ENCODE measurements at places on chromosomes 16 and 17. TPM values are rescaled to one million over a fixed set of nuclear protein-coding genes. Genes with fewer than 3 reads are reported as not detected.
A peak's percentile ranks its signal among the peaks of the same experiment; 100 is the strongest.

GRCh38 chr17:59572301-59572924, 7.0 kb downstream of the DHX40 start:
- no peak for DNase-seq

DNA sequence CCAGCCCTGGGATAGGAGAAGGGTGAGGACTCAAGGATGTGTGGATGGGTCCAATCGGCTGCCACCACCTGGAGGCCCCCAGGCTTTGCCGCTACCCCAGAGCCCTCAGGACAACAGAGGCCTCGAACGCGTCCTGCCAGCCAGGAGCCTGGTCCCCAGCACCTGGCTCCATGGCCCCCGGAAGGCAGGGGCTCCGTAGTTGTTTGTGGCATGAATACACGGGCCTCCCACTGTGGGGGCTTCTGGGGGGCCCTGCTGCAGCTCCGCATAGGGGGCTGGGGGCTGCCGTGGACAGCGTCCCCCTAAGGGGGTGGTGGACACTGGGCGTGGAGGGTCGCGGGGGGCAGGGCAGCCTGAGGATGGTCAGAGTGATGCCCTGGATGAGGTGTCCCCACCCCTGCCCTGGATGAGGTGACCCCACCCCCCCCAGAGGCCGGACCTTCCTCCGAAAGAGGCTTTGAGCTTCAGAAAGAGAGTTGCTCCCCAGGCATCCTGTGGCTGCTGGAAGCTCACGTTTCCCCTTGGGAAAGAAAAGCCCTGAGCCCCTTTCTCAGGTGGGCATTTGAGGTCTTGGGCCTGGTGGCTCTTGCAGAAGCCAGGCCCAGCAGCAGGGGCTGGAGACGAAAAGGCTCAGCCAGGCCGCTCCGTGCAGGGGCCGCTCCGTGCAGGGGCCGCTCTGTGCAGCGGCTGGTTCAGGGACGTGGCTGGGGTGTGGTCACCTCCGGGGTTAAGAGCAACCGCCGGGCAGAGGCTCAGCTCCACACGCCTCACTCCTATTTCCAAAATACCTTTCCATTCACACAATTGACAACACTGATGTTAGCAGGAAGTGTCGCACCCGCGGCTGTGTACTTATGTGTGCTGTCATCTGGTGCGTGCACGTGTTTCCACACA, 40.3 kb upstream of the GNG13 start:
- no peak for DNase-seq

The SGCA gene
- total RNA-seq = 0.93 TPM

GRCh38 chr17:40935624-40936023, 1.8 kb downstream of the KRT23 start:
- no peak for DNase-seq

DNA sequence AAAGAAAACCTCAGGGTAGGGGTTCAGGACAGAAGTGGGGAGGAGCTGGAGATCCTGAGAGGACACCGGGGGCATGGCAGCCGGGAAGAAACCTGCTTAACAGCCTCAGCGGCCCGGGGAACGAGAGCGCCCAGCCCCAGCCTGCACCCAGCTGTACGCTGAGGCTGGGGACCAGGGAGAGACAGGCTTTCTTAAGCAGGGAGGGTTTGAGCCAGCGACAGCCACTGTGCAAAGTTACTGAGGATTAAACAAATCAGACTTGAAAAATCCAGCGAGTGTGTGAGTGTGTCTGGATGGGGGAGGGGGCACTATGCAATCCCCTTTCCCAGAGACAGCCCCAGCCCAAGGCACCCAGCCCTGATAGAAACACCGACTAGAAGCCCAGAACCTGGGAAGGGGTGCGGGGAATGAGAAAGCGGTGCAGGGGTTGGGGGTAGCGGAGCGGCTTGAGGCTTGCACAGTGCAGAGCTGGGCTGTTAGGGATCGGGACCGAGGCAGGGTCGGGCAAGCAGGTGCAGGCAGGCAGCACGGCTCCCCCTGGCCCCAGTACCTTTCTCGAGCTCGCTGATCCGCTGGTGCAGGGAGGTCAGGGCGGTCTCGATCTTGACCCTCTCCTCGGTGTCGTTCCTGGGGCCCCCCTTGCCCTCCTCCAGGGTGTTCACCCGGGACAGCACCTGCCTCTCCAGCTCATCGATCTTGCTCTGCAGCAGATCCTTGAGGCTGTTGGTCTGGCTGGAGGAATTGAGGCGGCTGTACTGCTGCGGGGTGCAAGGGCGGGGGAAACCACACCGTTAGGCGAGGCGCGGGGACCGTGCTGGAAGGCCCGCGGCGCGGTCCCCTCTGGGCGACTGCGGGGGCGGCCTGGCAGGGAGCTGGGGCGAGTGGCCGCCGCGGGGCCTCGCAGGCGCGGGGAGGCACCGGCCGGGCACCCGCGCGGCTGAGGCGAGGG, 1.2 kb downstream of the NPTX1 start:
- DNase-seq = no peak

DNA sequence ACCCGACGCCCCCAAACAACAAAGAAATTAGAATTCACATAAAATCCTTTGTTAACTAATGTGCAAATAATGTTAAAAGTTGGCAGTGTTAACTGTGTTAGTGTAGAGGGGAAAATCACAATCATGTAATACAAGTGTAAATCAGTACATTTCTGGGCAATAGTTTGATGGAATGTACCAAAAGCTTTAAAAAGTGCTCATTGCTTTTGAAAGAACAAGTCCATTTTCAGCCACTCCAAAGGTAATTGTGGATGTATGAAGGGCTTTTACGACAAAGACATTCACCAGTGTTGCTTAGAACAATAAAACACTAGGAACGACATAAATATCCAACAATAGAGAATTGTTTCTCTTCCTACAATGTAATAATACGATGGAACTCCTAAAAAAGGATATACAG, 9.1 kb downstream of the GLOD4 start:
- no peak for DNase-seq

The ABCA6 gene
- total RNA-seq = 45.8 TPM

The MKS1 gene
- 27.3 TPM for total RNA-seq

The EVI2A gene
- 26.1 TPM for total RNA-seq

- DNase-seq = no peak
These were observed 25.2 kb downstream of the TK2 start for GRCh38 chr16:66524601-66525164.

GRCh38 chr17:27461192-27461859, 5.1 kb downstream of the KSR1 start:
- DNase-seq = no peak

GRCh38 chr16:57409870-57410587, 5.5 kb downstream of the CCL17 start:
- DNase-seq = no peak

DNA sequence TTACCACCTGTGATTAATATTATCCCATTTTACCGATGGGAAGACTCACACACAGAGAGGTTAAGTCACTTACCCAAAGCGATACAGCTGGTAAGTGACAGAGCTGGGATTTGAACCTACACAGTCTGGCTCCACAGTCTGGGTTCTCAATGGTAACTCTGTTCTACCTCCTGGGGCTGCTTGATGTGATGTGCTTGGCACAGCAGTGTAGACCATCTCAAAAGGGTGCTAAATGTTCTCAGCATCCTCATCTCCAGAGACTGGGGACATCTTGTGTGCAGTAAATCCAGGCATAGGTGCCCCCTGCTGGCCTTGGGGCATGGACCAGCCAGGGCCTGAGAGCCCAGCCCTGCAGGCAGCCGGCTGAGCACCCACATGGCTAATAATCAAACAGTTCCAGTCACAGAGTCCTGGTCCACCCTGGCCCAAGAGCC, 15.4 kb upstream of the KATNB1 start:
- DNase-seq = peak; percentile 54

DNA sequence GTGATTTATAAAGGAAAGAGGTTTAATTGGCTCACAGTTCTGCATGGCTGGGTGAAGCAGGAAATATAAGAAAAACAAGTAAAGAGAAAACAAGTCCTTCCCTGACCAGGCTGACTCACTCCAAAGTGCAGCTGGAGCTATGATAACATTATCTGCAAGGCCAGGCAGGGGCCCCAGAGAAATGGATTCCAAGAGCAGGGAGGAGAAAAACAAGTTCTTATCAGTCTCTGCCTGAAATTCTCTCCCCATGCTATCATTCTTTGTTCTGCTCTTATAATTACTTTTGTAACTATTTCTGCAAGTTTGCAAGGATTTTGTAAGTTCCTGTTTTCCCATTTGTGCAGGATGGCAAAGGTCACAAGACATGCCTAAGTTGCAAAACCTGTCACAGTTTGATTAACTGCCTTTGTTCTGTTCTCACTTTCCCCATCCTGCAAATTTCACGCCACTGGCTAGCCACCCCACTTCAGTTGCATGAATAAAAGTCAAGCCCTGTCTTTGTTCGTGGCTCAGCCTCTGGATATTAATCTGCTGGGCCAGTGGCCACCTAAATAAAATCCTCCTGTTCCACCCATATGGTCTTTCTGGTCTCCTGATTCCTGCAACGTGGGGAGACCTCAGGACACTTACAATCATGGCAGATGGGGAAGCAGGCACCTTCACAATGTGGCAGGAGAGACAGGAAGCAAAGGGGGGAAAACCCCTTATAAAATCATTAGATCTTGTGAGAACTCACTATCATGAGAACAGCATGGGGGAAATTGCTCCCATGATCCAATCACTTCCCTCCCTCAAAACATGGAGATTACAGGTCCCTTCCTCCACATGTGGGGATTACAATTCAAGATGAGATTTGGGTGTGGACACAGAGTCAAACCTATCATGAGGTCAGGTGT, 13.1 kb downstream of the ABCA9 start:
- DNase-seq = no peak

The CDH16 gene
- total RNA-seq = not detected

Measured in dorsolateral prefrontal cortex (tissue), 122 donors.